Adrenal gland (tissue), 19 donors: ENCODE measurements at places on chromosomes 7 and 10.

DNA sequence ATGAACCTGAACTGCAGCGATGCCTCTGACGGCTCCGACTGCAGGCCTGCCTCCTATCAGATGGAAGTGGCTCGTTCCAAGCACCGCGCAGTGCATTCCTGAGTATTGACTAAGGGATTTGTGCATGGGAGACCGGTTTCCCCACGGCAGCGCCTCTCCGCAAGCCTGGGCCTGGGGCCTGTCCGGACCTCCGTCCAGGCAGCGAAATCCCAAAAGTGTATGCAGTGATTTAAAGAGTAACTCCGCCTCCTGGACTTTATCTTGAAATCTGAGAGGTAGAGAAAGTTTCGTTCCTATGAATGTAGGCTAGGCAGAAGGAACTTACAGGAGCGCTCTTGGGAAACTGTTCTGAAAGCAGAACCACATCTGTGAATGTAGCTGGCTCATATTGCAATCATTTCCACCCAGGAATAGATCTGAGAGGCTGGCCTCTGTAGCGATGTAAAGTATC is 106.2 kb upstream of the CELF2 start:
- DNase-seq: peak; percentile 68

DNA sequence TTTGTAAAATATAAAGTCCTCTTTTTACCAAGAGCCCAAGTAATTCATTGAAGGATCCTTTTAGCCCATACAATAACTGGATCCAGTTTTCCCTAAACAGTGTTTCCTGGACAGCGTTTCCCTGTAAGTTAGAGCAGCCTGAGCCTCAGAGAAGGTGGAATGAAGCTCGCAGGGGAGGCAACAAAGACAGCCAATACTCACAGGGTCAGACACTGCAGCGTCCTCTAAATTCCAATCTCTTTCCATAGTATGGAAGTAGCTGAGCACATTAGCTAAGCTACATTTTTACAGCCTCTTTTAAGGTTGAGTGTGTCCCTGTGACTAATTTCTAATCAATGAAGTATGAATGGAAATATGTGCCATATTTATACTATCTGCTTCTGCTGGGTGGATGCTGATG is 193.5 kb downstream of the GRM3 start:
- no peak for DNase-seq

DNA sequence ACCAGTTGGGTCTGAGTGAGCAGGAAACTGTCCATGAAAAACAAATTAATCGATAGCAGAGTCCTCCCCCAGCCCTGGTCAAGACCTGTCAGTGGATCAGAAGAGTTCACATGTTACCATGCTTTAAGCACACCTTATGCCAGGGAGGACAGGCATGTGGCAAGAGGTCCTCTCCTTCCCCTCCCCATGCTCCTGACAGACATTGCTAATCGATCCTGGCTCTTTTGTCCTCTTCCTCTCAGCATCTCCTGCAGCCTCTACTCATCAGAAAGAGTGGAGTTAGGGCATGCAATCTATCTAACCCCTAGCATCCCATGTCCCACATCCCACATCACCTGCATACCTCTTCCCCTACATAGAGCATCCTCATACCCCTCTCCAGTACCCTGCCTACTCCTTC is 117.1 kb upstream of the TCF7L2 start:
- no peak for DNase-seq

DNA sequence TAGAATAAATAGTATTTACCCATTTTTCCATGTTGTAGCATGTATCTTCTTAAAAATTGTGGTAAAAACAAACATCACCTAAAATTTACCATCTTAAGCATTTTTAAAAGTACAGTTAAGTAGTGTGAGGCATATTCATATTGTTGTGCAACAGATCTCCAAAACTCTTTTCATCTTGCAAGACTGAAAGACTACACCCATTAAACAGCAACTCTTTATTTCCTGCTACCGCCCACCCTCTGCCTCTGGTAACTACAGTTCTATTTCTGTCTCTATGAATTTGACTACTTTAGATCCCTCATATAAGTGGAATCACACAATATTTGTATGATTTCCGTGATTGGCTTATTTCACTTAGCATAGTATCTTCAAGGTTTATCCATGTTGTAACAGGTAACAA is 40.0 kb upstream of the AGBL3 start:
- no peak for DNase-seq

- no peak for DNase-seq
Observed at GRCh38 chr7:156865493-156865892, 27.5 kb downstream of the LMBR1 start.

GRCh38 chr10:1524540-1524939 is 212.8 kb downstream of the ADARB2 start:
- DNase-seq: no peak

DNA sequence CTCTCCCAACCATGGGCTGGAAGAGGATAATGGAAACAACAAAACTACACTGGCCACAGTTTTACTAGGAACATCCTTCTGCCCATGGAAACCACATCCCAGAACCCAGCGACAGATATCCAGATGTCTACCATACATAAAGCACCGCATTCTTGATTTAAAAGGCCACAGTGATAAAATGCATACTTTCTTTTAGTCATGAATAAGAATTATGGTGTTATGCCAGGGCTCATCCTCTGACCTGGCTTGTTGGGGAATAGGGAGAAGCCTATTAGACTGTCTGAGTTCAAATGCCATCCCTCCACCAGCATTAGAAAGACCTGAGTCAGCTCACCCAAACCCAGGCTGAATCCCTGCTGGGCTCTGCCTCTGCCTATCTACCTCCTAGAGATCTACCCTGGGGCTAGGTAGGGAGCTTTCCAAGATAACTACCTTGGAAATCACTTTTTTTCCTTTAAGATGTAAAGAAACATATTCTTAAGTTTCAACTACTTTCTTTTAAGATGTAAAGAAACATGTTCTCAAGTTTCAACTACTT is 5.2 kb downstream of the ABCA13 start:
- no peak for DNase-seq

GRCh38 chr7:13111230-13111629 is 423.8 kb downstream of the ARL4A start:
- DNase-seq: no peak

DNA sequence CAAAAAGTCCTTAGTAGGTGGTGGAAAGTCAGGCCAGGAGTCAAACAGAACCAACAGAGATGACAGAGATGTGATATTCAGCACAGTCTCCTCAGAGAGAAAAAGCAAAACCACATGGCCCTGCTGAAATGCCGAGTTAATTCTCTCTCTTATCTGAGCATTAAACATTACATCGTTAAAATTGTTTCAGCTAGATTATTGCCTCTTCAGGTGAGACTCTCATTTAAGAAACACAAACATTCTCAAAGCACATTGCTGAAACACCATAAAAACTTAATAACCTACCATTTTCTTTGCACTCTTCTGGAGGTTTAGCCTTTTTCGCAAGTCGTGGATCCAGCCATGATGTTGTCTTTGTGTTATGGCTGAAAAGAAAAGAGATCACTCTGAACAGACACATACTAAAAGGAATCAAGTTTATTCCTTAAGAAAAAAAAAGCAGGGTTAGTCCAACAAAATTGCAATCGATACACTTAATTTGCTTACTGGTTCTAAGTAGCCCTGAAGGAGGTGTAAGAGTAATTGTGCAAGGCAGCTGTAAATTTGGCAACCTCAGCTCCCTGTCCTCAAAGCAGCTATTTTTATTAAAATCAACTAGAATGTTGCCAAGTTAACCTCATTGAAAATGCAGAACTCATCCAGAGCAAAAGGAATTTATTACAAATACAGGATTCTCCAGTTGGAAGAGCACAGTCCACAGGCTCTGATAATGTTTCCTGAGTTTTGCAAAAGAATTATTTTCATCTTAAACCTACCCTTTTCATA is 691.1 kb downstream of the PHTF2 start:
- DNase-seq: no peak

- no peak for DNase-seq
Observed at GRCh38 chr7:116938678-116939077, 14.6 kb upstream of the ST7 start.

DNA sequence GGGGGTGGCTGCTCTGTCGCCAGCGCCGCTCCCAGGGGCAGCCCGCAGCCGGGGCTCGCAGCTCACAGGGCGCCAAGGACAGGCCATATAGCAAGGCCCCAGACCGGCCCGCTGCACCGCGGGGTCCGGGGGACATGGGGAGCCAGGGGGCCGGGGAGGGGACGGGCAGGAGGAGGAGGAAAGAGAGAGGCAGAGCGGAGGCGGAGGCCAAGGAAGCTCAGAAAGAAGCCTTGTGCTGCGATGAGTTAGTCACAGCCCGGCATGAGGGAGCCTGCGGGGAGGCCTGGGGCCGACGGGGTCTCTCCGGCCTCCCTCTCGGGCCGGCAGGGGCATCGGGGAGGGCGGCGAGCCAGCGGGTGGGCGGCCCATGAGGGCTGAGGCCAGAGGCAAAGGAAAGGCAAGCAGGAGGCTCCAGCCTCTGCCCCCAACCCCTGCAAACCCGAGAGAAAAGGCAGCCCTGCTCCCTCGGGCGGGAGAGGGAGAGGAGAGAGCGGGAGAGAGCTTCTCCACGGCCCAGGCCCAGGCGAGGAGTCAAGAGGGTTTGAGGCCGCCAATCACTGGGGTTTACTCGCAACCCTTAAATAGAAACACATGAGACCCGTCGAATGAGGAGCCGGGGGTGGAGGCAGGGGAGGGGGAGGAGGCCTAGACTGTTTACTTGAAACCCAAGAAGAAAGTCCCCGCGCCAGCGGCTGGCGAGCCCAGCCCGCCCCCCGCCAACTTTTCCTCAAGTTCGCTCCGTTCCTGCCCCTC is 167.9 kb downstream of the NEURL1 start:
- peak; percentile 87 for DNase-seq
